ENCODE measurements at places on chromosomes 2 and 18.

DNA sequence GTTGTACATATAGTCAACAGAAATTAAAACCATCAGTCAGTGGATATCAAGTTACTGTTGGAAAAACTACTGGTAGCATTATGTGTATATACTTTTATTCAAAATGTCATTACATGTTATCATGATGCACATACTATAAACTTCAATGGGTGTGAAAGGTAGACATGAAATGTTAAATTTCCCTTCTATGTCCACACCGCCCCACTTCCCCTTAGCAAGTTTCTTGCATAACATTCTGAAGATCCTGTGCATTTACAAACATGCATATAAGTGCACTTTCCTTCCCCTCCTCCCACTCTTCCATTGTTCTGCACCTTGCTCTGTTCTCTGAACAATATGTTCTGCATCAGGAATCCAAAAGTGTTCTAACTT lies 16.6 kb upstream of the HK2 start:
- DNase-seq: no peak

- DNase-seq: no peak
Measured at GRCh38 chr2:138474100-138474825, 27.3 kb upstream of the SPOPL start.

DNA sequence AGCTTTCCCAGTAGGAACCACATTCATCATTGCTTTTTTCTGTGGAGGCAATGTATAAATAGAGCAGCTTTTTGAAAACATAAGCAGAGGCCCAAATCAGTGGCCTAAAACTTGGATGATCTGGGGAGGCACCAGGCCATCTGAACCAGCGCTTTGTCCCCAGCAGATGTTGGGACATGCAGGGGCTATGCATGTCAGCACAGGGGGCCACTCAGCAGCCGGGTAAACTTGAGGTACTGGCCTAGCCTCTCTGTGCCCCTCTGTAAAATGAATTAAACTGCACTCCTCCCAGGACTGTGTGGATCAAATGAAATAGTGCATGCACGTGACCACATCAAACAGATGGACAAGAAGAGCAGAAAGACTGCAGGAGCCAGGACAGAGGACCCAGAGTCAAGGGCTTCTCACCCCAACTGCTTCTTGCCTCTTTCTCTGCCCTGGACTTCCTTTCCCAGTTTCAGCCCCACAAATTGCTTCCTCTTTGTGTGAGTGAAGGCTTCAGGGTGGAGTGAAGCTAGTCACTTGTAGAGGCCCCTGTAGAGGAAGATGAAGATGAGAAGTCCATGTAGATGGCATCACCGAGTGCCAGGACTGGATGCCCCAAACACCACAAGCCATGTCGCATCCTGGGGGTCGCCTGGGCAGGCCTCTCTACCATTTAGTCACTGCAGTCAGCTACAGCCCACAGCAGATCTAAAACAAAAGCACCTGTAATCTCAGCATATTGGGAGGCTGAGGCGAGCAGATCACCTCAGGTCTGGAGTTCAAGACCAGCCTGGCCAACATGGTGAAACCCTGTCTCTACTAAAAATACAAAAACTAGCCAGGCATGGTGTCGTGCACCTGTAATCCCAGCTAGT lies 53.2 kb downstream of the IMPA2 start:
- no peak for DNase-seq

GRCh38 chr2:170088776-170089175 lies 89.2 kb upstream of the MYO3B start:
- DNase-seq: no peak

DNA sequence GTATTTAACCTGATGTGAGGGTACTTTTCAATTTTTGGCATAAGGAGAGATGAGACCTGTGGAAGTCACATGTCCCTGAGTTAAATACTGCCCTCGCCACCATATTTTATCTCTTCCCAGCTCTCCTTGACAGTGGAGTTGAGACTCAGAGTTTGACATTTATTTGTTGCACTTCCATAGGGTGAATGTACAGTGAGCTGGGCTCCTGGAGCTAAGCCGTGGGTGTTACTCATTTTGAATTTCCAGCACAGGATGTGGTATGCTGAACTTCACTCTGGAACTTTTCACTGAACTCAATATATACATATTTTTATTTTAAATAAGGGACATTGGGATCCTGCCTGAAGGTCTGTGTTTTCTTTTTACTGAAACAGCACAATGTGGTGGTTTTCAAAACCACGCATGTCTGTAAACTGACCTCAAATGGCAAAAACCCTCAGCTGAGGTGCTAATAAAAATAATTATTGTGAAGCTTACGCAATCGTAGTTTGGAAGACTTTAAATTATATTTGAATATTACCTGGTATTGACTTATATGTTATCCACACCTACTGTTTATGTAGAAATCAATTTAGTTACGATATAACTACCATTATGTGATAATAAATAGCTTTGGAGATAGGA lies 12.1 kb downstream of the RNF144A start:
- no peak for DNase-seq

GRCh38 chr2:120600786-120601185 lies 134.9 kb upstream of the GLI2 start:
- DNase-seq: no peak

- DNase-seq: no peak
Measured at GRCh38 chr2:196657333-196657732, 17.8 kb downstream of the CCDC150 start.

DNA sequence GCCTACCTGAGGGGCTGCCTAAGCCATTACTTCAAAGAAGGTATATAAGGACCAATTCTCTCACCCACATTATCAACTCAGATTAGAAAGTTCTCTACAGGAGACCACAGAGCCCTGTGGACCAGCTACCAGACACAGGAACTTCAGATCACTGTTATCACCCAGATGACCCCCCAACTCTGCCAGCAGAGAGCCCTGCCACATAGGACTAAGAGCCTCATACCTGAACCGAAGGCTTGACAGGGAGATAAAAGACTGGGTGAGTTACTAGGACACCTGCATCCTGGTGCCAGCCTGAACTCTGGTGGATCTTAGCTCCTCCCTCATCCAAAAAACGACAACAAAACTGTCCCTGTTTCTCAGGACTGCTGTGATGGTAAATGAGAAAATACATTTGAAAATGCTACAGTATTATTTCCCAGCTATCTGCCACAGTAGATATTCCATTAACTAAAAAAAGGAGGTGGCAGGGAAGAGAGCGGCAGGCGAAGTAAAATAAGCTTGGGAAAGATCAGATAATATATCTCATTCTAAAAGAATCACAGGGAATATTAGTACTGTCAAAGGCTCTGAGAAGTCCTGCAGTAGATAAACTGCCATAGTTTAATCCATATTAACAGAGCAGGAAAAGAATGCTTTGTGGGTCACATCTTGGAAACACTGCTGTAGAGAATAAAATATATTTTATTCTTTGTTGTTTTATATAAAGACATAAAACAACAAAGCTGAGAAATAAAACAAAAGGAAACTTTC lies 79.7 kb downstream of the STK39 start:
- no peak for DNase-seq

GRCh38 chr2:220506466-220506865 lies 879.0 kb downstream of the SLC4A3 start:
- DNase-seq: no peak

GRCh38 chr2:235049069-235049468 lies 97.3 kb downstream of the SH3BP4 start:
- no peak for DNase-seq

- peak; percentile 79 for DNase-seq
Measured at GRCh38 chr18:55868909-55869308, 280.9 kb upstream of the TCF4 start.

DNA sequence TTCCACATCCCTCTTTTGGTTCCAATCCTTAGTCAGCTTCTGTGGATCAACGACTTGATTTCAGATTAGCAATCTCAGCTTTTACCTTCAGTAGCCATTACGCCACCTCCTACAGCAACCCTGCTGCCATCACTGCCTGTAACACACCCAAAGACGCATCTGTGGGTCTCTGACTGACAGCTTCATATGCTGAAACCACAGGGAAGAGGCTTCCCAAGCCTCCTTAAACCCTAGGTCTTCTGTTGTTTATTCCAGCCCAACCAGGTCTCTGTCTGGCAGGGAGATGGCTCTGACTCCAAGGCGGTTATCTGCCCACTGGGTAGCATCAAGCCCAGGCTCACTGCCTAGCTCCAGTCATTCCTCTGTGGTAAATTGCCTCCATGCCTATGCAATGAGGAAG lies 28.6 kb upstream of the TRIB2 start:
- no peak for DNase-seq

GRCh38 chr18:67511840-67512239 lies 4.7 kb downstream of the DSEL start:
- DNase-seq: no peak

DNA sequence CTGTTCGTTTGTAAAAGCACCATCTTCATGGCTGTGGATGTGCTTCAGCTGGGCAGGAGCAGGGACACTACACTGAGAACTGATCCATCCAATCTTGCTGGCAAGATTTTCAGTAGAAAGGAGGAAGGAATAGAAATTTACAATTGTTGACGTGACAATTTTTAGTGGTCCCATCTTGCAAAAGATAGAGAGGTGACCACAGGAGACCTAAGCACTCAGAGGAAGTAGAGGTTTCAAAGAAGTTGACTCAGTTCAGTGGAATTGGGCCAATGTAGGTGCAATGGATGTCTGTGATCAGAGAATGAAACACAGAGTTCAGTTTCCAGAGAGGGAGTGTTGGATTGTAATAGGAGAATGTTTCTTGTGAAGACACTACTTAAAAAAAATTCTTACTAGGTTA lies 1.4 kb downstream of the UGT1A5 start:
- DNase-seq: no peak

- DNase-seq: no peak
Measured at GRCh38 chr18:51437280-51438271, 240.1 kb upstream of the MEX3C start.

DNA sequence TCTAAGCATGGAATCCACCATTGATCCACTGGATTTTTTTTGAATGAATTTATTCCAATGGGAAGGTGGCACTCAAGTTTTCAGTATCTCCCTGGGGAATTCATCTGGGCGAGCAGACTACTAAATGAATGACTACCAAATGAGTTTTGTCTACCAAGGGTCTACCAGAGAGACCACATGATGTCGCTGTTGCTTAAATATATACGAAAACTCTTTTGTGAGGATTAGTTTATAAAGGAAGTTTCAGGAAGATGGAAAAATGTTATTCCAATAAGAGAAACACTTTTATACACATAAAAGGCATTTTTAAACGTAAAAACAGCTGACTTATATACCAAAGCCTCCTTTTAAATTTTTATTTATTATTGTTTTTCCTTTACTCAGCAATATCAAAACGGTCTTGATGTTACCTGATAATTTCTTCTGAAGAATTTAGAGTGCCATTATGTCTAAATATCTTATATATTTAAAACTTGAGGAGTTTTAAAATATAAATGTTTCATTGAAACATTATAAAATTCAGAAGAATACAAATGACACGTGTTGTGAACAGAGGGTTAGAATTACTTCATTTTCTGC lies 139.7 kb downstream of the HRH4 start:
- DNase-seq: peak; percentile 48

DNA sequence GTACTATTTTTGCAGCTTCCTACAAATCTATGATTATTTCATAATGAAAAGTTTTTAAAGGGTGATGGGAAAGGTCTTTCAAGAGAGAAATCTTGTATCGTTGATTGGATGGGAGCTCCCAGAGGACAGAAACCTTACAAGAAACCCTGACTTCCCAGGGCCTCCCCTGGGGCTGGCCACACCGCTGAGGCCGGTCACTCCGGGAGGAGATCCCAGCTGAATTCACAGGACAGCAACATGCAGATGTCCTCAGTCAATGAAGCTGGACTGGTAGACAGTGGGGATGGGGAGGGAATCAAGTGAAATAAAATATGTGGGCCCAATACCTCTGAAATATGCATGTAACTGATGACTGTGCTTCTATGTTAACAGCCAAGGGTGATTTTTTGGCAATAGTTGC lies 135.6 kb downstream of the TFCP2L1 start:
- DNase-seq: no peak

GRCh38 chr18:47120428-47120827 lies 29.9 kb downstream of the HDHD2 start:
- DNase-seq: no peak

- no peak for DNase-seq
Measured at GRCh38 chr18:3044931-3045698, 32.2 kb upstream of the LPIN2 start.

DNA sequence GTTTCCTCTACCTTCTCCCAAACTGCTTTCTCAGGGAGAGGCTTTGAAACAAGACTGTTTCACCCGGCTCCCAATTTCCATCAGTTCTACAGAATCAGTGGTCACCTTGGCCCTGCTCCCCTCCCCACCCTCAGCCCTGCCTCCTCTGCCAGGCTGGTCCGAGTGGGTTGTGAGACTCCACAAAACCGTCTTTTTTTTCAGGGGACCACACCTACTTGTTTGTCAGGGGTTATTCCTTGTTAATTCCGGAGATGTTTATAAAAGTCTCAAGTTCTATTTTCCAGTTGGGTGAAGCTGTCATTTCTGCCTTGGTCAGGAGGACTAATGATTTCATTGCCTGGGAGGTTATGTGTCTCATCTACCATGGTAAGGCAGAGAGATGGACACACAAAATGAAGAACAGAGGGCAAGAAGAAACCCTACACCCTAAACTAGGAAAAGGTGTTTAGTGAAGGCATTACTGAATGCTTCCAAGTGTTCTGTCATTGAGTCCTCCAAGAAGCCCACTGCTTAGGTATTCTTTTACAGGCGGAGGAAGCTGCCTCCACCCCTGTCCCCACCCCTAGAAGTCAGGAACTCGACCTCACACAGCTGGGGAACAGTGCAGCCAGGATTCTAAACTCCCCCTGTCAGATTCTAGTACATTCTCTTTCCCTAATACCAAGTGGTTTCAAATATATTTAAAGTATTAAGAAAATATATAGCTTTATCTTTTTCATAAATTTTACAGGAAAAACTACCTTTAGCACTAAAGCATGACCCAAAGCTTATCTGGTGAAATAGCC lies 46.3 kb downstream of the COPS8 start:
- DNase-seq: no peak

DNA sequence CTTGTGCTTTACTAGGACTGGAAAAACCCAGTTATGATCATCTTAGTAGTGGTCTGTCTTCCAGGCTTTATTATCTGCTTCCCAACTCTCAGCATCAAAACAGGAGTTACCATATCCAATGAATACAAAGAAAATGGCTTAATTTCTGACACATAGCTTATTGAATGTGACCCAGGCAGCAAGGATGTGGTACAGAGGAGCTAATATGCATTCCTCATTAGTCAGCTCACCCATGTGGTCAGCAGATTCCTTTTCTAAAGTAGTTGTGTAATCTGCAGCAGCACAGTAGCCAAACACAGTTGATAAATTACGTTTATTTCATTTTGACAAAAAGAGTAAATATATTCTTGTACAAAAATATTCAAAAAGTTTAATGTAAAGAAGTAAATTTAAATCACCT lies 43.6 kb downstream of the TSPYL6 start:
- DNase-seq: peak; percentile 96

- DNase-seq: peak; percentile 80
Measured at GRCh38 chr2:168490015-168490874, 34.2 kb downstream of the CERS6 start.

DNA sequence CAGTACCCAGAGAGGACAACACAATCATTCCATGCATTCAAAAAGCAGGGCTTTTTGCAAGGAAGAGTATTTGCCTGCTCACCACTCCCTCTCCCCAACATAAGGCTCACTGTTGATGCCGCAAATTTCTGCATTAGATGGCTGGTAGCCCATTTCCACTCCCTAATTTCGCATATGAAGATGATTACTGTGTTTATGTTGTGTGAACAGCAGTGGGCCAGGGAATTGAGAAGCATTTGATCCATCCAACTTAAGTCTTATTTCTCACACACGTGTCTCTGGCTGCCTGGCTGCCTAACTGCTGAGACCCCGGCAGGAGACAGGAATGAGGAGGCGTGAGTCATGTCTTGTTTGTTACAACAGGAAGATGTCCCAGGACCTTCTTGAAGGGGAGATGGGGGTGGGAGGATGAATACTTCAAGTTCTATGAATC lies 294.1 kb downstream of the ALK start:
- peak; percentile 91 for DNase-seq

- DNase-seq: no peak
Measured at GRCh38 chr18:74817576-74817975, 219.9 kb downstream of the ZNF407 start.

Measured in HCEC 1CT (cell line).